ENCODE measurements at places on chromosomes 7 and 10.

DNA sequence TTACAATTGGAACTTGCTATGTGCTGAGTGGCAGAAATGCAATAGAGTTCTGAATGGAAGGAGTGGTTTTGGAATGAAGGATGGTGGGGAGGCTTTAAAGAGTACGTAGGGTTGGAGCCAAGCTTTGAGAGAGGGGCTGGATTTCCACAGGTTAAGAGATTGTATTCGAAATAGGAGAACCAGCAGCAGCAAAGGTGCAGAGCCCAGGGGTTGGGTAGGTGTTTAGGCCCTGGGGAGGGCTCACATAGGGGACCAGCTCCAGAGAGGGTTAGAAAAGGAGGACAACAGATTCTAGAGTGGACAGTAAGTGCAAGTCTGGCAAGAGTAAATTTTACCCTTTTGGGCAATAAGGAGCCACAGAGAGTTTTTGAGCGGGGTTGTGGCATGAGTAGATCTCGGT lies 297.2 kb downstream of the RPS24 start:
- no peak for DNase-seq

DNA sequence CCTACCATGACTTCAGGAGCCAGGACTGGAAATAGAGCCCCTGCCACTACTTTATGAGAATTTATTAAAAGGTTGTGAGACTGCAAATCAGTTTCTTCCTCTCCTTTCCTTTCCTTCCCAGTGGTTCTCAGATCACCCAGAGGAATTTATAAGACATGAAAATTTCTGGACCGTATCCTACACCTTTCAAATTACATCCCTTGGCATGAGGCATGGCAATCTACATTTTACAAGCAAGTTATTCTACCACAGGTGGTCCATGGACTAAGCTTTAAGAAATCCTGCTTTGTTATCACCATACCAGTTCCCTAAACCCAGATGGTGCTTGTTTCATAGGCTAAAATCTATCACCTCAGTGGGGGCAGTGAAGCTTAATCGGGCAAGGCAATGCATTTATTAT lies 66.5 kb downstream of the TPK1 start:
- no peak for DNase-seq

GRCh38 chr7:28749638-28750037 lies 208.5 kb downstream of the TRIL start:
- no peak for DNase-seq

- DNase-seq, result peak; percentile 44
Observed at GRCh38 chr10:110395350-110396283, 90.9 kb upstream of the SMNDC1 start.

DNA sequence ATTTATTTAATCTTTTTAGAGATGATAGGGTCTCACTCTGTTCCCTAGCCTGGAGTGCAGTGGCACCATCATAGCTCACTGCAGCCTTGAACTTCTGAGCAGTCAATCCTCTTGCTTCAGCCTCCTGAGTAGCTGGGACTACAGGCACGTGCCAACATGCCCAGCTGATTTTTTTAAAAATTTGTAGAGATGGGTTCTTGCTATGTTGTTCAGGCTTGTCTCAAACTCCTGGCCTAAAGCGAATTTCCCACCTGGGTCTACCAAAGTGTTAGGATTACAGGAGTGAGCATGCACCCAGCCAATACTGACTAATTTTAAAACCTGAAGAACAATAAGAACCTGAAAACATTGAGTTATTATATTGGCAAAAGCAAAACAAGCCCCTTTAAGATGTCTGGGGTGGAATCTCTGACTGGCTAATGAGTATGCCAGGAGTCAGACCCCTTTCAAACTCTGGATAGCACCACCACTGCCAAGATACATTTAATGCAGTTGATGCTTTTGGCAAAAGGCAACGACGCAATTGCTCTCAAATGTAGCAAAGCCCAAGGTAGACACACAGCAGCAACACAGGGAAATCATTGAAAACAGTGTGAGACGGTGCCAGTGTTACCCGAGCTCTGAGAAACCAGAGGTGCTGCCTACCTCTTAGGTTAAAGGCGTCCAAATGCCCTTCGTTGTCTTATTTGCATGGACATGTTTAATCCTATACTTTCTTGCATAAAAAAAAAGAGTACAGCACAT lies 40.7 kb upstream of the TOMM7 start:
- no peak for DNase-seq

- no peak for DNase-seq
Observed at GRCh38 chr10:114526126-114526503, 121.8 kb upstream of the AFAP1L2 start.

DNA sequence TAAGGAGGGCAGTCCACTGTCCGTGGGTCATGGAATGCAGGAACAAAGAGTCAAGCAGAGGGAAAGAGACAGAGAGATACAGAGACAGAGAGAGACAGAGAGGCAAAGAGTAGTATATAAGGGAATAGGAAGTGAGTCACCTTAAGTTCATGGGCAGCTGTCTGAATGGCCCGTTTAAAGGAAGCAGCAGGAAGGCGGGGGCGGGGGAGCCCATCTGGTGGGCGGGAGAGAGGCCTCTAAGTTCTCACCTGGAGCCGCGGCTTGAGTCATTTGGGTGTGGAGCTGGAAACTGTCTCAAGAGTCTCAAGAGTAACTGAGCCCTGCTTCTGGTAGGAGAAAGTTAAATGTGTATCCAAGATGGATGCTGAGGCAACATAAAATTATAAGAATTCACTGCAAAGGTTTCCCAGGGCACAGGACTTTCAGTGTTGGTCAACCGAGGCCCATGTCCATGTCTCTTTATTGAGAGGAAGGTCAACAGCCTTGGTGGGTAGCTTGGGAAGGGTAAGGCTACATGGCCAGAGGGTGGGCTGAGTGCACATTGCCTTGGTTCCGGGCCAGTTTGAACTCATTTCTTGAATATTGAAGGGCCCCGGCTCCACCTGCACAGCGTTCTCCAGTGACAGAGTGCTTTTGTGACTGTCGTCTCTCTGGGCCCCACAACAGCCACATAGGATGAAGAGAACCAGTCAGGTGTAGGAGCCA lies 85.5 kb upstream of the CACUL1 start:
- no peak for DNase-seq

DNA sequence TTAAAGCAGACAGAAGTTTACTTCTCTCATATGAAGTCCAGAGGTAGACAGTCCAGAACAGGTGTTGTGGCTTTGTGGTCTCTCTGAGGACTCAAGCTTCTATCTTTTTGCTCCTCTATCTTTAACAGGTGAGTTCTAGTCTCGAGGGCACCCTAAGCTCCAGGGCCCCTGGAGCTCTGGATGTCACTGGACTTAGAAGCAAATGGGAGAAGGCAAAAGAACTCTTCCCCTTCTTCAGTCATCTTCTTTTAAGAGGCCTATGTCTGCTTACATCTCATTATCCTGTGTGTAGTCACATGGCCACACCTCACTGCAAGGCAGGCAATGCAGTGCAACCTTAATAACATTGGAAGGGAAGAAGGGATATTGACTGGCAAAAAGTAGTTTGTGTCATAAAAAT lies 61.6 kb downstream of the ADCYAP1R1 start:
- DNase-seq, result no peak

GRCh38 chr7:158302274-158303070 lies 285.2 kb downstream of the PTPRN2 start:
- no peak for DNase-seq

GRCh38 chr7:51307651-51308210 lies 8.9 kb downstream of the COBL start:
- DNase-seq, result no peak

- DNase-seq, result peak; percentile 77
Observed at GRCh38 chr10:110600487-110601101, 33.1 kb downstream of the SMC3 start.

Data from erythroblast (primary cell).